ENCODE measurements at places on chromosomes 16 and 17. TPM values are rescaled to one million over a fixed set of nuclear protein-coding genes. Genes with fewer than 3 reads are reported as not detected.

CES5A gene
- total RNA-seq: not detected

KRT31 gene
- total RNA-seq: not detected

FA2H gene
- not detected for total RNA-seq

CRYM gene
- total RNA-seq: 0.29 TPM

DNA sequence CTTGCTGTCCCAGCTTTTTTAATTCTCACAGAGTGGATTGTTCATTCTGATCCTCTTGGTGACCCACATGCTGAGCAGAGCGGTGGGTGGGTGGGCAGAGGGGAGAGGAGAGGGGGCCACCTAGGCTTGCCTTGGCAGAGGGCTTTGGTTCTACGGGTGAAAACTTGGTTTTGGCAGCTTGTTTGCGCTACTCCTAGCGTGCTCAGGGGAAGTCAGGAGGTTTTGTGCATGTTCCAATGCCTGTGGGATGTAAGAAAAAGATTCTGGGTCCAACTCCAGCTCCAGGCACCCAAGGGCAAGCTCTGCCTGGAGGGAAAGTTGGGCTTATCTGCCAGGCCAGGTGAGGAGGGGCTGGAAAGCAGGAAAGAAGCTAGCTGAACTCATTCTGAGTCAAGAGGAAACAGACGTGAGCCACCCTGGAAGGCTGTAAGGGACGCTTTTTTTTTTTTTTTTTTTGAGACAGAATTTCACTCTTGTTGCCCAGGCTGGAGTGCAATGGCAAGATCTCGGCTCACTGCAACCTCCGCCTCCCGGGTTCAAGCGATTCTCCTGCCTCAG lies 169.1 kb downstream of the WSCD1 start:
- DNase-seq: no peak

DNA sequence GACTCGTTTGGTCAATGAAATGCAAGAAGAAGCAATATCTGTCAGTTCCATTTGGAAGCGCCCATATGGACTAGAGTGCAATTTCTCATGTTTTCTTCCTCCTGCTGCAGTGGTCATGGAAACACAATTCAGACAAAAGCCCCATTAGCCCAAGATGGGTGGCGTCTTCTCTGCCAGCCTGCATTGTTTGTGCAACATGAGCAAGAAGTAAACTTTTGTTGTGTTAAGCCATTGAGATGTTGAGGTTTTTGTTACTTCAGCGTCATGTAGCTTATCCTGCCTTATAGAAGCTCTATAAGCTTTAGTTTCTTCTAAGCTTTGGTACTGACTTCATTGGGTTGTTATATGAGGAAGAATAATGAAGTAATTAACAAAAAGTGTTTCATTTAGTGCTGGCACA lies 137.4 kb downstream of the NPIPB5 start:
- no peak for DNase-seq

DNA sequence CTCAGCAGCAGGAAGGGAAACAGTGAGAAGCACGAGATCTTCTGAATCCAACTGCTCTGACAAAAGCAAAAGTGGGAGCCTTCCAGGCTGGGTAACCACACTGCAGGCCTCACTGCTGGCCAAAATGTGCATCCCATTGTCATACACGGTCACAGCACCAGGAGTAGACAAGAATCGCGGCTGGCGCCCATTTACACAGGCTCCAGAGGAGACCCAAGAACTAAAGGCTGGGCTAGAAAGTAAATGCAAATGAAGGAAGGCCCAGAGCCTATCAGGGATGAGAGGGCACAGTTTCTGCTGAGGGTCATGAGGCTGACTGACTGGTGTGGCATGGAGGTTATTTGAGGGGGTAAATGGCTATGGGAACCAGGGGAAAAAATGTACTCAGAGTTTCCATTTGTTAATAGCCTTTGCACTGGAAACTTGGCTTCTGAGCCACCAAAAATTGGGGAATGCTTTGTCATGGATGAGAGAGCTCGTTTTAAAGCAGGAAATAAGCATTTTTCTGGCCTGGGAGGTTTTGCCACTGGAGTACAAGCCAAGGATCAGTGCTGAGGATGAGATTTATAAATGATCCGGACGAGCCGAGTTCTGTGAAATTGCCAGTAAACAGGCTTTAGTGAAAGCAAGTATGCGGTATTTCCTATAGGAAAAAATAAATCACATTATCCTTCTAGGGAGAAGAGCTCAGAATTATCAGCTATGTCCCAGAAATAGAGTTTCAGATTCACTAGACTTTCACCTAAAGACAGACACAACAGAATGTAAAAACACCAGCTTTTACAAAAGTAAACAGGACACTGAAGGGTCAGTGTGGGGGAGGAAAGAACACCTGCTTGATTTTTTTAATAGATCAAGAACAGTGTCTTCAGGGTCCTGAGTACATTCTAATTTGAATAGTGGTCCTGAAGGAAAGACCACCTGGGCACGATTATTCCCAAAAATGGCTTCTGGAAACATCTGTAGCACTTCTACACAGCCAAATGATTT lies 66.9 kb upstream of the GSG1L start:
- DNase-seq: no peak

Data from H4 (cell line).